ENCODE measurements at places on chromosomes 5 and 9.
A peak's percentile ranks its signal among the peaks of the same experiment; 100 is the strongest.

DNA sequence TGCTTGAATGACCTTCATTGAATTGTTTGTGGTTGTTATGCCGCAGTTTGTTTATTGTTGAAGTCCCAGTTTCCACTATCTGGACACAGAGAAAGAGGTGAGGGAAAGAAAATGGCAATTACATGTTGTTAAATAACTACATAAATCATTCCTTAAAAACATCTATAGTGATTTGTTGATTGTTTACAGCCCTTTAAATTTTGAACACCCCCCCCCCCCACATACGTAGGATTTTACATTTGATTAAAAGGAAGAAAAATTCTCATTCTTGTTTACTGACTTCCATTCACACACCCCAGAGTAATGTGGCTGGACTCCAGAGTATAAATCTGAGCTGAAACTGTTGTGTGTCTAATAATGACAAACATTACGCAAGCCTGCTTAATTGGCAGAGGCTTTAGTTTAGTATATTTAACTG lies 87.1 kb upstream of the FAM174A start:
- DNase-seq = no peak

DNA sequence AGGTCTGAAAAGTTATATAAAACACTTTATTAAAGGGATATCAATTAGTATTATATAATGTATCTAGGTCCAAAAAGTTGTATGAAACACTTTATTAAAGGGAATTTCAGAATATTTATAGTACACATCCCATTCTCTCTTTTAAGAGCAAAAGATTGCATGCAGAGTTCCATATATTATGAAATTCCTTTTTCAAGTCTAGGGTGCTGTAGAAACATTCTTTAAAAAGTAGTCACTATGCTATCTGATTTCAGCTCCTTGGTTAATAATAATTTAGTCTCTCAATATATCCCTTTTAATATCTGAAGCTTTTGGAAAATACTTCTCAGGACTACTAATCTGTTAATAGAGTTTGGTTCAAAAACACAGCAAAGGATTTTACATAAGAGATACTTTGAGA lies 1496.1 kb upstream of the C9orf72 start:
- no peak for DNase-seq

DNA sequence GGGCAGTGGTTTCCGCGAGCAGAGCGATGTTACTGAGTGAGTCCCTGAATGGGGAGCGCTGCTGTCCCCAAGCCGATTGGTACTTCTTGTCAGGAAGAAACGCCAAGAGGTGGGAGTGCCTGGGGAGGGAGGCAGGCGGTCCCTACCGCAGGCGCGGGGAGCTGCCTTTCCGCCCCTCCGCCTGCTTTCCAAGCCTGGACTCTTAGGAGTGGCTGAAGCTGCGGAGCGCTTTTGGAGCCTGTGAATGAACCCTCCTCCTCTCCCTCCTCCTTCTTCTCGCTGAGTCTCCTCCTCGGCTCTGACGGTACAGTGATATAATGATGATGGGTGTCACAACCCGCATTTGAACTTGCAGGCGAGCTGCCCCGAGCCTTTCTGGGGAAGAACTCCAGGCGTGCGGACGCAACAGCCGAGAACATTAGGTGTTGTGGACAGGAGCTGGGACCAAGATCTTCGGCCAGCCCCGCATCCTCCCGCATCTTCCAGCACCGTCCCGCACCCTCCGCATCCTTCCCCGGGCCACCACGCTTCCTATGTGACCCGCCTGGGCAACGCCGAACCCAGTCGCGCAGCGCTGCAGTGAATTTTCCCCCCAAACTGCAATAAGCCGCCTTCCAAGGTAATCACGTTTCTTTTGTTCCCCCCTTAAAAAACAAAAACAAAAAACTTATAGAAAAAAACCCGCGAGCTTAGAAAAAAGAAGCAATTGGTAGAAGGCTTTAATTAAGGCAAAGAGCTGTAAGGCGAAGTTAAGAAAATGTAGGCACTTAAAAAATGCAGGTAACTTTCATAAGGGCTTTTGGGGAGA lies at the start of gene VCAN:
VCAN (plus strand) TSS at position 340 of the 808 bp plus-strand sequence. CDS start 11,775 bp downstream, outside the sequence.
- peak; percentile 82 for DNase-seq

- no peak for DNase-seq
Measured at GRCh38 chr9:2023042-2023441, 7.9 kb downstream of the SMARCA2 start.

GRCh38 chr5:127320032-127320965 lies 29.7 kb downstream of the MEGF10 start:
- DNase-seq = peak; percentile 90

DNA sequence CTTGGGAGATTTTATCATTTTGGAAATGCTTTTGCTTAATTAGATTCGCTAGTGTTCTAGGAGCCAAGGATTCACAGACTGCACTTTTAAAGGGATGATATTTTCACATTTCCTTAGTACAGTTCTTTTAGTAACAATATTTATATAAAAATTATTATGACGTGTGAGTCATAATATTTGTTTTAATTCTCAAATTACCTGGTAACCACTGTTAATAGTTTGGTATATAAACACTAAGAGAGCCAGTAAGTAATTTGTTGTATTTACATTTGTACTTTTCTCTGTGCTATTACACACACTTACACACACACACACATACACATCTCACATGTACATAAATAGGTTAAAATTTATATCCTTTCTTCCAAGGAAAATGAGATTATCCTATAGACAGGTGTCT lies 58.8 kb upstream of the RAD23B start:
- no peak for DNase-seq

GRCh38 chr9:81318571-81318970 lies 370.8 kb downstream of the TLE1 start:
- DNase-seq = no peak

- DNase-seq = no peak
Measured at GRCh38 chr9:32725066-32725860, 58.1 kb upstream of the TMEM215 start.

GRCh38 chr9:114935119-114935518 lies 4.7 kb upstream of the TNFSF8 start:
- no peak for DNase-seq

All from KBM-7 (cell line).